HS-5 (cell line): ENCODE measurements at places on chromosomes 4 and X.

GRCh38 chr4:173014113-173014558 lies 154.5 kb upstream of the GALNT7 start:
- no peak for DNase-seq

GRCh38 chrX:40996886-40997530 lies 88.2 kb upstream of the USP9X start:
- DNase-seq, result no peak

DNA sequence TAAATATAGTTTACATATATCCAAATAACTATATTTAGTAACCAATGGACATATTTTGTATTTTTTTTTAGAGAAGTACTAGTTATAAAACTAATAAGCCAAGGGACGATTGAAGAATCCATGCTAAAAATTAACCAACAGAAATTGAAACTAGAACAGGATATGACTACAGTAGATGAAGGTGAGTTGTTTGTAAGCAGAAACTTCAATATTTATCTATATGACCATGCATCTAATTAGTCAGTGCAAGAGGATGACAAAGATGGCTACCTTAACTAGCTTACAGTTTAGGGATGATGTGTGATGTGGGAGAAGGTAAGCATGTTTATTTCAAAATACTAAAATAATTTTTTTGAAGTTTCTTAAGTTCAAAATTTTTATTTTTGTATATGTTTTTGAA lies 57.7 kb downstream of the HPGDS start:
- no peak for DNase-seq

GRCh38 chrX:95435198-95435597 lies 1249.4 kb upstream of the DIAPH2 start:
- DNase-seq, result no peak

GRCh38 chrX:30957753-30958152 lies 68.7 kb upstream of the TAB3 start:
- DNase-seq, result peak; percentile 0

DNA sequence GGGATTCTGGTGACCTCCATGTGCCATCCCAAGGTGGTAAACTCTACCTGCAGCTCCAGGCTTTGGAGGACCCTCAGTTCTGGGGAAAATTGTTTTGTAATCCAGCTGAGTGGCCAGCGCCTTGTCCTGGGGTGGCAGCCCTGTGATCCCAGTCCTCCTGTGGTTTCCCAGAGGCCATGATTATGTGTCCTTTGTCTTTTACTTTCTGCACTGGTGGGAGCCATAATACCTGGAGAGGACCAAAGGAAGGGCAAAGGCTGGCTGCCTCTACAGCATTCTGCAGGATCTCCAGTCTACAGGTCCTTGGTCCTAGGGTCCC lies 64.0 kb downstream of the NBDY start:
- no peak for DNase-seq

GRCh38 chr4:88960576-88960975 lies 96.4 kb downstream of the FAM13A start:
- DNase-seq, result no peak

DNA sequence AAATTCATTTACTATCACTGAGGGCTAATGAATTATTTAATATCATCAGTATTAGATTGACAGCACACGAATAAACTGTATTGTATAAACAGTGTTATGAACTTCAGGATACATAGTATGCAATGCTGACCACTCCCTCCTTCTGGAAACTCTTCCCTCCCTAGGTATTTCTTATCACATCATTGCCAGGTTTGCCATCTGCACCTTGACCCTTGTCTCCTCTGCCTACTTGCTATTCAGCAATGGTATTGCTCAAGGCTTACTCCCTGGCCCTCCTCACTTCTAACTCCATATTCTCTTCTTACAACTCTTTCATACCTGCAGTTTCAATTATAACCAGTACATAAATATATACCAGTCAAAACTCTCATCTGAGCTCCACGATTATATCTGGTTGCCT lies 38.9 kb downstream of the ATP8A1 start:
- no peak for DNase-seq

- DNase-seq, result no peak
These were observed 270.5 kb upstream of the PPARGC1A start for GRCh38 chr4:24160358-24160757.

GRCh38 chr4:6225469-6225868 lies 25.1 kb upstream of the JAKMIP1 start:
- no peak for DNase-seq

- DNase-seq, result no peak
These were observed 40.9 kb downstream of the KDM6A start for GRCh38 chrX:44913656-44914531.

DNA sequence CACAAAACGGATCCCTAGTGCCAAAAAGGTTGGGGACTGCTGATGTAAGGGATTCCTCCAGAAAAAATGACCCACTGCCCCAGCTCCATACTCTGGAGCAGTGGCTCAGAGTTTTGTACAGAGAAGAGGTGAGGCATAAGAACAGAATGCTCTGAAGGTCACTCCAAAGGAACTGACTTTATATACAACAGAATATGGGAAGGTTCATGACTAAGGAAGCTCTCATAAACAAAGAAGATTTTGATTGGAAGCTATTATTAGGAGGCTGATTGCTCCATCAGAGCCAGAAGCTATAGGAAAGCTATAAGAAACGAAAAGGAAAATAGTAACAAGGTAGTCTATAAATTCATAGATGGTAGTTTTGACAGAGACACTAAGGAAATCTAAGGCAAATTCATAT lies 203.1 kb downstream of the SLC7A11 start:
- DNase-seq, result no peak

GRCh38 chr4:78482281-78482680 lies 69.3 kb upstream of the ANXA3 start:
- no peak for DNase-seq
